ENCODE measurements at places on chromosomes 6 and 20.

DNA sequence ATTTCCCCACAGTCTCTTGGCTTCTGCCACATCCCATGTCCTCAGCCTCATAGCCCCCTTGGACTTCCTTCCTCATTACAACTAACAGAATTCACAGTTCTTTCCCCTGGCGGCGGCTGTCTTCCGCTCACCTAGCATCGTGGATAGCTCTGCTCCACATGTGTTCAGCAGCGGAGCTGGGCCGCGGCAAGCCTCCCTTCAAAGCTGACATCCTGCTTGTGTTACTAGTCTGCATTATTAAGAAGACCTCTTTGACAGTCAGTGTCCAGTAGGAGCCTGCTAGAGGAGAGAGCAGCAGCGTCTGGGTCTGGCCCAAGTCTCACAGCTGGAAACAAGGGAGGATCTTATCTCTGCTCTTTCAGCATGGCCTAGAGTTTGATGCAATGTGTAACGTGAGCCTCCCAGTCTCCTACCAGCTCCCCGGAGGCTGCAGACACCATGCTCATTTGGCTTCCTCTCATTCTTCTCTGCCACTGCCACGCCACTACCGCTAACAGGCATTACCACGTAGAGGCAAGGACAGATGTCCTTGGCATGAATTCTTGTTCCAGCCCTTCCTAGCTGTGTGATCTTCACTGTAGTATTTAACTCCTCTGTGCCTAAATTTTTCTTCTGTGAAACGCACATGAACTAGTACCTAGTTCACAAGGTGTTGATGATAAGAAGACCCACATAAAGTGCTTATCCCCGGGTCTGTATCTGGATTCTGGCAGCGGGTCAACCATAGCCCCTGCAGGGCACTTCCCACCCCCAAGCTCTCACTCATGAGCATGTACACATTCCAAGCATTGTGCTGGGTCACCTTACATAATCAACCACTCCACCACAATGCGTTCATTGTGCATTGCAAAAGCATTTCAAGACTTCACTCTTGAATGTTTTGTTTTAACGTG, 107.1 kb upstream of the BACH2 start:
- no peak for DNase-seq

GRCh38 chr20:4814696-4815252, 93.1 kb downstream of the PRND start:
- DNase-seq: peak; percentile 91

DNA sequence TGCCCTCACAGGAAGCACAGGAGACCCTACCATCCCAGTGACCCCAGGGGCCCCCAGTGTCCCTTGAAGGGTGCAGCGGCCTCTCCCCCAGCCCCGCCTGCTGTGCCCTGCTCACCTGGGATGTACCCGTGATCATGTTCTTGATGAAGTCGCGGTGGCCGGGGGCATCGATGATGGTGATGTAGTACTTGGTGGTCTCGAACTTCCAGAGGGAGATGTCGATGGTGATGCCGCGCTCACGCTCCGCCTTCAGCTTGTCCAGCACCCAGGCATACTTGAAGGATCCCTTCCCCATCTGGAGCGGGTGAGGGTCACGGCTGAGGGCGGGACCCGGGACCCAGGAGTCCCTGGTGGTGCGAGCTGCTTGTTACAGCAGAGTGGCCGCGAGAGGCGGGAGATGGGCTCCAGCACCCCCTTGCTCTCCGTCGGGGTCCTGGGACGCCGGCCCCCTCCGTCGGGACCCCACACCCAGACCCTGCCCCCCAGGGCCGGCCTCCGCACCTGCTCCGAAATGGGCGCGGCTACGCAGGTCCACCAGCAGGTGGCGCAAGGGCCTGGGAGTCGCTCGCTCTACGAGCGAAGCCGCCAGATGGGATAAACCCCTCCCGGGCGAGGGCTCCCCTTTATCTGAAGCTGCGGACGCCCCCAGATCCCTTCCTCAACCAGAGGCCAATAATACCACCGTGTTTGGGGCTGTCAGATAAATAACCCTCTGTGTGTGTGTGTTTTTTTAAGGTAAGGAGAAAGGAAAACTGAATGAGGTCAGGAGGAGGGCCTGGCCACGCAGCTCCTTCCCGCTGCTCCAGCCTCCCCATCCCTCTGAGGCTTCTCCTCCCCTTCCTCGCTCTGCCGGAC, 2.9 kb downstream of the EEF1A2 start:
- peak; percentile 78 for DNase-seq

- DNase-seq: no peak
These were observed 131.9 kb downstream of the MAP3K7 start for GRCh38 chr6:90454836-90455427.

- no peak for DNase-seq
These were observed 18.8 kb downstream of the OR2A4 start for GRCh38 chr6:131682442-131682841.

- DNase-seq: no peak
These were observed 44.1 kb downstream of the MAPK14 start for GRCh38 chr6:36071714-36072113.

DNA sequence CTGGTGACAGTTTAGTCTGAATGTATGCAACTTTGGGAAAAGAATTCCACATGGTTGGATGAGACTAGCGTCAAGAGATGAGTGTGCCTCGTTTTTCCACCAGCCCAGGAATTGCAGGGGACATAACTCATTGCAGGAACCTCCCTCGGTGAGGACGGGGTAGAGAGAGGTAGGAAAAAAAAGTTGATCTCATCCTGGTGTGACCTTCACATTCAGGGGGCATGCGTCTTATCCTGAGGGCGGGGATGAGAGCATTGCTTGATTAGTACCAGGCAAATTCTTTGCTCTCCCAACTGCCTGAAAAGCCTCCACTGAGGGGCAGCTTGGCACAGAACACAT, 11.8 kb downstream of the TLDC2 start:
- DNase-seq: no peak

GRCh38 chr20:44370639-44371218, 15.2 kb downstream of the HNF4A start:
- DNase-seq: no peak

DNA sequence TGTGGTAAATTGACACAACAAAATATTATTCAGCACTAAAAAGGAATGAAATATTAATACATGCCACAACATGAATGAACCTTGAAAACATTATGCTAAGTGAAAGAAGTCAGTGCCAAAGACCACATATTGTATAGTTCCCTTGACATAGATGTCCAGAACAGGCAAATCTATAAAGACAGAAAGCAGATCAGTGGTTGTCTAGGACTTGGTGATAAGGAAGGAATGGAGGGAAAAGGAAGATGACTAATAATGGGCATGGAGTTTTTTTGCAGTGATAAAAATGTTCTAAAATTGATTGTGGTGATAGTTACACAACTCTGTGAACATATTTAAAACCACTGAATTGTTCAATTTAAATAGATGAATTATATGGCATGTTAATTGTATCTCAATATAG, 32.5 kb downstream of the TBX18 start:
- no peak for DNase-seq

DNA sequence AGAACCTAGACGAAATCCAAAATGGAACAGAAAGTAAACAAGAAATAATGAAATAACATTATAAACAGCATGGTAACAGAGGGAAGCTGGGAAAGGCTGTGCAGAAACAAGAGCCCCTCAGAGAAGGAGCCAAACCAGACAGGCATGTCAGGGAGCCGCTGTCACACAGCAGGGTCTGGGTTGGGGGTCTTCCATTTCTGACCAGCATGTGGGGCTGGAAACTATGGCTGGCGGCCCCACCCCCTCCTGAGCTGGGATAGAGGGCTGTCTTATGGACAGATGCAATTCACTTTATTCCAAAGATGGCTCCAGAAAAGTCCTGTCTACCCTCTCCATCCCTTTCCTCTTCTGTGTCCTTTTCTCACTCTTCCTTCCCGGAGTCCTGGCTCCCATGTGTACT, 27.3 kb downstream of the C6orf89 start:
- no peak for DNase-seq

DNA sequence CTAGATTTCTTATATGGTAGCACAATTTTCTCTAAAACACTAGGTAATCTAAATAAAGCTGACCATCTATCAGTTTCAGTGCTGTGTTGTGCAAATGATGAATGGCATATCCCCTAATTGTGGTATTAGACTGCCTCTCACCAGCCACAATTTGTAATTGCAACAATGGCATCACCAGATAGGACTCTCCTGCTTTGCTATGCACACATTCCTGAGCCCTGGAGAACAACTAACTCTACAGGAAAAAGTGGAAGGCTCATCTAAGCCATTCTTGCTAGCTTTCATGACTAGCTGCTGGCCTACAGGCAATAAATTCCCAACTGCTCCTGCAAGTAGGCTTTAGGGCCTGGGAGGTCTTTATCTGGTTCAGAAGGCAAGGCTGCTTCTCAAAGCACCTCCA, 974.1 kb downstream of the EYS start:
- no peak for DNase-seq

DNA sequence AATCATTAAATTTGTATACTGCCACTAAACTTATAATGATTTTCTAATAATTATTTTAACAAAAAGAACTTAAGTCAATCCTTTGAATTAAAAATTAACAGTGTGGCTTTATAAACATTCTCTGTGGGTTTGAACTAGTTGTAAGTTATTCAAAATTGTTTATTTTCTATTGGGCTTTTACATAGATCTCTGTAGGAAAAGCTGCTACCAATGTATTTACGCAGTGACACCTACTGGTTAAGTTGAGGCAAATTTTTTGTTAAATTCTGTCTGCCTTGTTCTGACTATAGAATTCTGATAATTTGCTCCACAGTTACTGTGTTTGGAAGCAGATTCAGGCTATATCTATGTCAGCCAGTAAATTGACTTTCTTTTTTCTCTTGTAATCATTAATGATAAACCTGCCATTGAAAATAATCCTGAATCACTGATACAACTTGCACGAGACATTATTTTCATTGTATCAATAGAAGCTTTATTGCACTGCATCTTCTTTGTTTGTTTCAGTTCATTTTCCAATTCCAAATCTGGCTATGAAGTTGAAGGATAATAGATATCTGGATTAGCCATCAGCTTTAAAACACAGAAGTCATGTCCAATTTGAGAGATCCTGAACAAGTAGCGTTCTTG, 66.0 kb upstream of the UTRN start:
- peak; percentile 64 for DNase-seq

GRCh38 chr6:75331151-75331550, 46.6 kb upstream of the TMEM30A start:
- no peak for DNase-seq

DNA sequence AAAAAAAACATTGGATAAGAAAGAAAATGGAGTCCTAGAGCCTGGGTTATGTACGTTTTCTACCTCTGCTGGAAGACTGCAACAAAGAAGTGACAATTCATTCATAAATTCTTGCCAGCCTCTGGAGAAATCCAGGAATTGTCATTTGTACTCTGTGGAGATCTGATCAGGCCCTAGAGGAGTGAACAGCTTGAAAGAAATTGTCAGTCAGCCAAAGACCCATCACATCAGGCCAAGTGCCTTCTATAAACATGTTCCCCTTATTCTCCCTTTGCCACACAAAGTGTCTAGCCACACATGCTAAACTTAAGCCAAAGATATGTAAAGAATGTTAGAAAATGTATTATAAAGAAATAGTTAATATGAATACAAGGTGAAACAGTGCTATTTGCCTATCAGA, 152.4 kb downstream of the ADAT2 start:
- no peak for DNase-seq

GRCh38 chr6:140789466-140789865, 1343.3 kb upstream of the GJE1 start:
- DNase-seq: no peak

- DNase-seq: peak; percentile 33
These were observed 2.8 kb upstream of the ASF1A start for GRCh38 chr6:118890997-118891790.

- DNase-seq: no peak
These were observed 166.7 kb downstream of the PRKN start for GRCh38 chr6:162560891-162561290.

DNA sequence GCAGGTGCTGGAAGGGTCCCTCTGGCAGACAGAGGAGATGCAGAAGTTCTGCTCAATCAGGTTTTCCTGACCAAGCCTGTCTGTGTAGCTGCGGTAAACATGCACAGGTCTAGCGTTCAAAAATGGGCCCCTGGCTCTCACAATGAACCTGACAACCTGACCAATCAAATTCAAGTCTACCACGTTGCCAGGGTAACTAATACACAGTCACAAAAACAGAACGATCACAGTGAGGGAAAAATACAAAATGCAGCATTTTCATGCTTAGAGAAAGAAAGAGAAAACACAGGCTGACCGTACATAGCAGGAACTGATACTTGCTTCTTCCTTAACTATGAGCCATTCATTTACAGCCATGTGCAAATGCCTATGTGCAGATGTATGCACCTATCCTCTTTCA, 353.1 kb upstream of the TSHZ2 start:
- peak; percentile 2 for DNase-seq

GRCh38 chr6:149271348-149272340, 45.9 kb upstream of the TAB2 start:
- peak; percentile 51 for DNase-seq

- no peak for DNase-seq
These were observed 190.4 kb upstream of the JAG1 start for GRCh38 chr20:10864076-10864672.

- DNase-seq: no peak
These were observed 25.4 kb upstream of the PI16 start for GRCh38 chr6:36929152-36929551.

DNA sequence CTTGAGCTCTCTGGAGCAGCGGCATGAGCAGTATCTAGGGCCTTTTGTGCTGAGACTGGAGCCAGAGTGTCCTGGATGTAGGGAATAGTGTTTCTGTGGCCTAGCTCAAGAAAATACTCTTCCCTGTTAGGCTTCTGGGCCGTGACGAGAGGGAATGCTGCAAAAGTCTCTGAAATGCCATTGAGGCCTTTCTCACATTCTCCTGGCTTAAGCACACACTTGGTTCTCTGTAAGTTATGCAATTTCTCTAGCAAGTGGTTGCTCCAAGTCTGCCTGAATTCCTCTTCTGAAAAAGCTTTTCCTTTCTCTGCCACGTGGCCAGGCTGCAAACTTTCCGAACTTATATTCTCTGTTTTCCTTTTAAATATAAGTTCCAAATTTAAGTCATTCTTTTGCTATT, 744.4 kb downstream of the GRIK2 start:
- DNase-seq: no peak

DNA sequence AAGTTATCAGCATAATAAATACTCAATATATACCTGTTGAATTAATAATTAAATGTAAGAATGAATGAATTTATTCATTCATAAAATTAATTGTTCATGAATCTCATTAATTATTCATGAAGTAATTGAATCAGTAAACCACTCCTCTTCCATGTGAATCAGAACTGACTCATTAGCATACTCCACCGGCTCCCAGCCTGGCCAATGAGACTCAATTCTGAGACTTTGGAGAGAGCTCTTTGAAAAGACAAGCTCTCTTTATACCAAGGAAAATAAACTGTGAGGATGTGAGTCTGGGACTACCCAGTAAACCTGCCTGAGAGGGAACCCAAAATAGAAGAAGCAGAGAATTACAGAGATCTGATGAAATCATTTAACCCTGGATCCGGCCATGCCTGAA, 8.4 kb upstream of the SLC2A10 start:
- DNase-seq: no peak

DNA sequence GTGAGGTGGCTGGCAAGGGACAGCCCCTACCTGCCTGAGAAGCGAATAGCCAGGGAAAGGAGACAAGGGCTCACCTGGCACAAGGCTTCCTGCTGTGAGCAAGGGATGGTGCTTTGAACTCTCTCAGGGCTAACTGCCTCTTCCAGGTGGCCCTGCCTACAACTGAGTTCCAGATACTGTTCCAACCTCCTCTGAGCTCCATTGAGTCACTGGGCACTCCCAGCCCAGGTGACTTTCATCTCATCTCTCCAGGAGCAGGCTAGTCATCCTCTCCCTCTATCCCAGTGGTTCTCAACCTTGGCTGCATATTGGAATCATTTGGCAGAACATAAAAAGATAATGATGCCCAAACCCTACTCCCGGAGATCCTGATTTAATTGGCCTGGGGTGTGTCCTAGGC, 374.0 kb upstream of the ZFP64 start:
- DNase-seq: no peak
